Hematopoietic multipotent progenitor cell treated with erythropoietin and hydrocortisone succinate and interleukin-3 and kit ligand, for 6 days (in vitro differentiated cells): ENCODE measurements at places on chromosomes 13 and 19.
A peak's percentile ranks its signal among the peaks of the same experiment; 100 is the strongest.

DNA sequence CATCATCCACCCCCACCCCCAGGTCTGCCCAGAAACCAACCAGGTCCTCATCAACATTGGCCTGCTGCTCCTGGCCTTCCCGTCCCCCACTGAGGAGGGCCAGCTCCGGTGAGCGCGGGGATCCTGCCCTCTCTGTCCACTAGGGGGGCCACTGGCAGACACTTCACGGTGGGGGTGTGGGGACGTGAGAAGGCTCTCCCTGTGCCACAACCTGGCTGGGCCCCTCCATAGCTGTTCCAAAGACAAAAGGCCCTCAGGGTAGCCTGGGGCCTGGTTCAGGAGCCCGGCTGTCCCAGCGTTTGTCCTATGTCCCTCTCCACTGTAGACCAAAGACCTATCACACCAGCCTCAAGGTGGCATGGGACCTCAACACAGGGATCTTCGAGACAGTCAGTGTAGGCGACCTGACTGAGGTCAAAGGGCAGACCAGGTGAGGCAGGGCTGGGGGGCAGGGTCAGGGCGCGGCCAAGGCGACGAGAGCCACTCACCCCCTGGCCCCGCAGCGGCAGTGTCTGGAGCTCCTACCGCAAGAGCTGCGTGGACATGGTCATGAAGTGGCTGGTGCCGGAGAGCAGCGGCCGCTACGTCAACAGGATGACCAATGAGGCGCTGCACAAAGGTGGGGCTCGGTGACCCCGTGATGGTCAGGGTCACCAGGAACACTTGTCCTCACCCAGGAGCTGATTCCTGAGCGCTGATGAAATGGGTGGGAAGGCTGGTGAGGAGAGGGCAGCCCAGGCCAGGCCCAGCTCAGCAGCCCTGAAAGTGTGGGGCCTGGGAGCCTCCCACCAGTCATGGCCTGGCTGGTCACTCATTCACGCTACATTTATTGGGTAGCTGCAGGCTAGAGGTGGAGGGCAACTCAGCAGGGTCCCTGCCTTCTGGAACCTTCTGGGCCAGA is 7.9 kb downstream of the DCAF15 start:
- peak; percentile 57 for DNase-seq

DNA sequence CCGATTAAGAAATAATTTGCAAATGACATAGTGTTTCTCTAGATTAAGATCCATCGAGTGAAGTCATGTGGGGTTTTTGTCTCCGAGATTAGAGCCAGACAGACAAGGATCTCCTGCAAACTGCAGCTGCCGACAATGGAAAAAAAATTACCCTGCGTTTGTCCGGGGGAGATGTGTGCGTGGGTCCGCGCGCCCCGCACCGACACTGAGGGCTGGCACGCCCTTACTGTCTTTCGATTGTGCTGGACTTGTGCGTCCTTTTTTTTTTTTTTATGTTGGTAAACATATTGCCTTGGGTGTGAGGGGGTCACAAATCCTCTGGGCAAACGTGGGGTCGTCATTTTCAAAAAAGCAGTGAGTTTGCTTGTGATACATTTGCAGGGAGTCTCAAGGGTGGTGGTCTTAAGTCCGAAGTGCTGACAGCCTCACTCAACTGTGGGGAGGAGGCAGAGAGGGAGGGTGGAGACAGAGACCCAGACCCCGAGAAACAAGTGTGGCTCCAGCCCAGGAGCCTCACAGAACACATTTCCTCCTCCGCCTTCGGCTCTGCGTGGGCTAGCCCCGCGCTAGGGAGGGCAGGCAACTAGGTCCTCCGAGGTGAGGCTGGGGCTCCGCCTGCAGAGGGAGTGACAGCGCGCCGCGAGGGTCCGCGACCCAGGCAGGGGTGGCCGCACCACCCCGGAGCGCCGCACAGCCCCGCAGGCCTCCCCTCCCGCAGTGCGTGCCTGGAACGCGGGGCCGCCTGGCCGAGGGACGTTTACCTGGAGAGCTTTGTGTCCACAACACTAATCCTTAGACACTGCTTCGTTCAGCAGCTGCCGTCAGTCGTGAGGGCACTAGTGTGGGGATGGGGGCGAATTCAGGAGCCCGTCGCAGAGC is 11.7 kb upstream of the SOX1 start:
- no peak for DNase-seq

- no peak for DNase-seq
Measured at GRCh38 chr13:66775196-66775595, 454.9 kb downstream of the PCDH9 start.

GRCh38 chr13:49561062-49561410 is 24.3 kb downstream of the RCBTB1 start:
- DNase-seq = no peak

- DNase-seq = peak; percentile 86
Measured at GRCh38 chr13:31160857-31161556, 697 bp downstream of the HSPH1 start.

GRCh38 chr19:2308114-2308556 is at the start of gene LINGO3:
Gene LINGO3, minus strand, starts transcription at chr19:2308154. Its CDS starts 16,378 bp downstream, at chr19:2291776.
- DNase-seq = no peak

GRCh38 chr13:99989276-99990125 is 7.9 kb downstream of the ZIC2 start:
- peak; percentile 4 for DNase-seq

GRCh38 chr13:99426426-99426825 is 74.8 kb upstream of the TM9SF2 start:
- no peak for DNase-seq

DNA sequence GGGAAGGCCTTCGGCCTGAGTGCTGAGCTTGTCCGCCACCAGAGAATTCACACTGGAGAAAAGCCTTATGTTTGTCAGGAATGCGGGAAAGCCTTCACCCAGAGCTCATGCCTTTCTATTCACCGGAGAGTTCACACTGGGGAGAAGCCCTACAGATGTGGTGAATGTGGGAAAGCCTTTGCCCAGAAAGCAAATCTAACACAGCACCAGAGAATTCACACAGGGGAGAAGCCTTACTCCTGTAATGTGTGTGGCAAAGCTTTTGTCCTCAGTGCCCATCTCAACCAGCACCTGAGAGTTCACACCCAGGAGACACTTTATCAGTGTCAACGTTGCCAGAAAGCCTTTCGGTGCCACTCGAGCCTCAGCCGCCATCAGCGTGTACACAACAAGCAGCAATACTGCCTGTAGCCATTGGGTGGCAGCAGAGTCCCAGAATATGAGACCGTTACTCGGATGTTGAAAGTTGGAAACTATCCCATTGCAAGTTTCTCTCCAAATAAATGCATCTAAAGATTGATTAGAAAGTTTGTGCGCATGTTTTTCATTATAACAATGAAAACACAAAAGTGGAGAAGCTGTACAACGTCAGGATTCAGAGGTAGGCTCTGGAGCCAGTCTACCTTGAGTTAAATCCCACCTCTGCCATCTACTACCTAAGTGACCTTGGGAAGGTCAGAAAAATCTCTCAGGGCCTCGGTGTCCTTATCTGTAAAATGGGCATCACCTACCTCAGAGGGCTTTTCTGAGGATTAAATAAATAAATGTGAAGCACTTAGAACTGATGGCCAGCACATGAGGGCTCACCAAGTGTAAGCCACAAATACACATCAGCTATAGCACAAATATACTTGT is 21.1 kb downstream of the ZNF473 start:
- DNase-seq = peak; percentile 60

GRCh38 chr19:56689198-56689597 is 17.6 kb upstream of the ZNF835 start:
- DNase-seq = no peak

- DNase-seq = no peak
Measured at GRCh38 chr19:28022506-28022905, 1190.4 kb downstream of the UQCRFS1 start.
